ENCODE measurements at places on chromosomes 3 and 15. TPM values are rescaled to one million over a fixed set of nuclear protein-coding genes. Genes with fewer than 3 reads are reported as not detected.

- DNase-seq = no peak
These were observed 60.6 kb downstream of the USP8 start for GRCh38 chr15:50484781-50485180.

DNA sequence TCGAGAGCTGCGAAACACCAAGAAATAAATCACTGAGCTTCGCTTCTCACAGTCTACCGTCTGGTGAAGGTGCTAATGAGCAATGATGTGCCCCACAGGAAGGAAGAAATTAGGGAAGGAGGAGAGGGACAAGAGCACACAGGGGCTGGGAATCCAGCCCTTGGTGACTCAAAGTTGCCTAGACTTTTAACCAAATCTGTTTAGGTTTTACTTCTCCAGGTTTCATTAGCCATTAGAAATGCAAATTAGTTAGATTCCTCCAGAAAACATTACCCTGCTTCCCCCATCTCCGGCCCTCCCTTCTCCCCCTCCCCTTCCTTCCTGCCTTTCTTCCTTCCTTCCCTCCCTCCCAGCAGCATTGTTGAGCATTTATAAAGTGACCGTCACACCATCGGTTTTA lies 59.3 kb upstream of the UBE2E1 start:
- no peak for DNase-seq

DNA sequence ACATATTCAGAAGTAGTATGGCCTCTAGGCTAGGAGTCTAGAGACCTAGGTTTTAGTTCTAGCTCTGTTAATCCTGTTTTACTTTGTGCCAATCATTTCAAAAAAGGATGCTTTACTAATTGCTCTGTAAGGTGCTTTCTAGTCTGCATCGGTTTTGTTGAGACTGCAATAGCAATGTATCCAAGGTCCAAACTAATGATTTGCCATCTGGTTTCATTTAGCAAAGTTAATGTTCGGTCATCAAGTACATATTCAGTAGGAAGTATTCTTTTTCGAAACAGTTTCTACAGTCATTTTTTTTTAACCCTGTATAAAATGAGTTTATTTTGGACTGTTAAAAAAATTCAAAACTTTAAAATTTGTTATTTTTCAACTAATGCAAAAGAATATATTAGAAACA lies 2.0 kb upstream of the GALK2 start:
- DNase-seq = no peak

GRCh38 chr3:105246536-105246935 lies 120.2 kb upstream of the ALCAM start:
- DNase-seq = no peak

LNP1 gene
- 7.0 TPM for total RNA-seq

DNA sequence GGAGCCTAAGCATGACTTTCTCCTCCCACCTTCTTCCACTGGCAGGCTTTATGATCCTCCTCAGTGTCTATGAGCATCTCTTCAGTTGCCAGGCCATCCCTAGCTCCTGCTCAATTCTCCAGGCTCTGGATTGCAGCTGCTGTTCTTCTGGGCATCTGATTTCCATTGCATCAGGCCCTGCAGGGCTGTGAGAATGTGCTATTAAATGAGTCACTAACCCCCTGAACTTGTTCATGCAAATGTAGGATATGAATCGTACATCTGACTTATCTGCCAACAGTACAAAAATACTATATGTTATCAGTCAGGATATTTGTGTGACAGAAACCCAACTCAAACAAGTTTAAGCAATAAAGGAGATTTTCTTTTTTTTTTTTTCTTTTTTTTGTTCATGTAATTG lies 11.9 kb downstream of the GPR176 start:
- DNase-seq = peak; percentile 23

DNA sequence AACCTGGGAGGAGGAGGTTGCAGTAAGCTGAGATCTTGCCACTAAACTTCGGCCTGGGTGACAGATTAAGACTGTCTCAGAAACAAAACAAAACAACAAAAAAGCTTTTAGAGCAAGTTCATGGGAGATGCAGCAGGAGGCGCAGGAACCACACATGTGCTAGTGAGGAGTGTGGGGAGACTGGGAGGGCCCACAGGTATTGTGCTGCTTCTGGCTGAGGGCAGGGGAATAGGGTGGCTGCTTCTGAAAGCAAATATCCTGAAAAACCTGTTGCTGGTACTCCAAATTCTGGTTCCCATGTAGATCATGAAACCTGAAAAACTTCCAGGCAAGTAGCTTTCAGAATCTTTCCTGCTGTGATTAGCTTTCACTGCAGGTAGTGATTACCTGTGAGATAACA lies 22.1 kb downstream of the TYRO3 start:
- no peak for DNase-seq

- no peak for DNase-seq
These were observed 12.2 kb downstream of the TBL1XR1 start for GRCh38 chr3:177185035-177185574.

- no peak for DNase-seq
These were observed 200.0 kb upstream of the CFAP20DC start for GRCh38 chr3:59249698-59250361.

GRCh38 chr3:126390201-126390600 lies 4.5 kb upstream of the CFAP100 start:
- no peak for DNase-seq

DNA sequence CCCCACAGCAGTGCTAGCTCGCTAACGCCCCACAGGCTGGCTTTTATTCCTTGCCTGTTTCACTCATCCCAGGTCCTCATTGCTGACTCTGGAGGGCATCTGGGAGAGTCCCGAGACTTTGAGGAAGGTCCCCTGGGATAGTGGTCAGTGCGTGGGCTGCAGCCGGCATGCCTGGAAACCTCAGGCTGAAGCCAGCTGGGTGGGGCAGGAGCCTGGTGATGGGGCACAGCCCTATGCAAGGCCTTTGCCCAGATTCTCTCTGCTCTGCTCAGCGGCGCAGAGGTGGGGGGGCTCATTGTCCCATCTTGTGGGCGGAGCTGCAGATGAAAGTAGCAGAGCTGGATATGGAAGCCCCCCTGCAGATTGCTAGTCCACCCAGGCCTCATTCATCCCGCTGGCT lies 55.7 kb upstream of the SMAD6 start:
- peak; percentile 21 for DNase-seq

DNA sequence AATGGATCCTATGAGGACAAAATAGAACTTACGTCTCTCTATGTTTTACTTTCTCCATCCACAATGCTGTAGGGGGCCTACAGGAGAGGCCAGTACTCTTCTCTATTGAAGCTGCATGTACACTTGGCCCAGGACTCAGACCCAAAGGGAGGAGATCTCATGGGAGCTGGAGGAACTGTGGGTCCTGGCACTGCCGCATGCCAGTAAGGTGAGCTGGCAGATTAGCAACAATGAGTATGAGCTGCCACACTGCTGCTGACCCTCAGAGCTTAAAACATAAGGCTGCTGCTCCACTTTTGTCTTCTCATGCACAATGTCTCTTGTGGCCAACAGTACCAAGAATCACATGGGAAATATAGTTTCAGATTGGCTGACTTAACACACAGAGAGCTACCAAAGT lies 57.8 kb upstream of the TBC1D5 start:
- DNase-seq = no peak

DNA sequence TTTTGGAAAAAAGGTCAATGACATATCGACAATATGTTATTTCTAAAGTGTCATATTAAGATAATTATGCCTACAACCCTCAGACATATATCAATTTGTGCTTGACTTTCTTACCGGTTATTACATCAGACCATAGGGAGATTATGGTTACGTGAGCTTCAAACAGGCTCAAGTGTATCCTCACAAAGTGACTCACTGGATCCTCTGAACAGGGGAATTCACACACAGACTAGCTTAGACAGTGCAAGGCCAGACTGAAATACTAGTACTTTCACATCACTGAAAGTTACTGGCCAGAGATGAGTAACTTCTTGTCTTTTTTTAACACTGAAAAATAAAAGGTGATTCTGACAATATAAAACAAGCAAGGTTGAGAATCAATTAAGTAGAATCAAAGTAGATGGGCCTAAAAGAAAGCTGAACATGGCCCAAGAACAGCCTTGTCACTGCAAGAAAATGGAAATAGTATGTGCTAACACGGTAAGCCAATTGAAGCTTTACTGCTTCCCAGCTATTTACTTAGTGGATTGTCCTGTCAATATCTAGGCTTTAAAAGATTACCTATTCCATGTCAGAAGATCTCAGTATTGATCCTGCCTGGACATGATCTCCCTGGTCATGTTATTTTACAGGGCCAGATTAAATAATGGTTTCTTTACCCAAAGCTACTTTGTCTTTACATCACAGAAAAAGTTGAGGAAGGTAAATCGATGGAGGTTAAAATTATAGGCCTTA lies 848.6 kb downstream of the ROBO1 start:
- peak; percentile 58 for DNase-seq

OR5K4 gene
- total RNA-seq = not detected

GRCh38 chr15:26355472-26356074 lies 417.3 kb downstream of the GABRB3 start:
- DNase-seq = no peak

- DNase-seq = no peak
These were observed 176.1 kb upstream of the CHL1 start for GRCh38 chr3:20421-20820.
